ENCODE measurements at places on chromosomes 1 and 21.
A peak's percentile ranks its signal among the peaks of the same experiment; 100 is the strongest.

DNA sequence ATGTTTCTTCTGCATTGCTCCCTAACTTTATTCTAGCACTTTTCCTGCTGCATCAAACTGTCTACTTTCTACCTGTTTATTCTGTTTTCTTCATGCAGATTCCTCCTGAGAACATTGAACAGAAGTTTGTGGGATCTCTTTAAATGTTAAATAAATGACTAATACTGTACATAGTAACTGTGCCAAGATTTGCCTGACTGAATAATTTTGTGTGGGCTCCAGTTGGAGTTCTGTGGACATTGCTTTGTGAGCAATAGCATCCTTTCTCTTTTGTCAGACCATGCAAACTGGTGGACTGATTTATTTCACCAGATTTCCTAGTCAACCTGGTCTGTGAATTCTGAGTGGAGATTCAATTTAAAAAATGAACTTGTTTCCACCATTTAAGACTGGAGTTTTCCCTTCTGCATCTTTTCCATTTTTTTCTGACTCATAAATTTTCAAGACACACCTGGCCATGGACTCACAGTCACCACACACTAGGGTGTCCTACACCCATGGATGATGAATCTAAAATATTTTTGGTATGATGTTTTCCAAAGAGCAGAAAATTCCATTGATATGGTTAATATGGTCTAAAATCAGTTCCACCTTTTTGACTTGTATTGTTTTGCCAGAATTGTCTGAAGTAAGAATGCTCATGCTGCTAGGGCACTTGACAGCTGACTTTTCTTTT is 140.7 kb upstream of the SPAG17 start:
- no peak for DNase-seq

GRCh38 chr1:12158357-12159092 is 8.3 kb upstream of the TNFRSF1B start:
- DNase-seq, result no peak

- no peak for DNase-seq
Observed at GRCh38 chr1:47002211-47002610, 21.3 kb upstream of the CYP4X1 start.

DNA sequence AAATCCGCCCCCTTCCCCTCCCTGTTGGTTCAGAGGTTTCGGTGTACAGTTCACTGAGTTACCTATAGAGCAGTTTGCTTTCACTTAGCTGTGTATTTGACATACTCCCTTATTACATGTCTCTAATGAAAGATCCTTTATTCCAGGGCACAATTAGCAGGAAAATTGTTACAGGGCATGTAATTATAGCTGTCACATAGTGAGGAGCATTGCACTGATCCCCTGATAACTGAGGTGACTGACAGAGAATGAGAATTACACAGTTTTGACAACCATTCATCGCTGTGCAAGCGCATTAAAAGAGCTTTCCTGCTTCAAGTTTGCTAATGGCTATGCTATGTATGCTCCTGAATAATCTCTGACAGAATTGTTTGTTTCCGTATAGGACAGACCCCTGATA is 26.9 kb downstream of the DAP3 start:
- no peak for DNase-seq

DNA sequence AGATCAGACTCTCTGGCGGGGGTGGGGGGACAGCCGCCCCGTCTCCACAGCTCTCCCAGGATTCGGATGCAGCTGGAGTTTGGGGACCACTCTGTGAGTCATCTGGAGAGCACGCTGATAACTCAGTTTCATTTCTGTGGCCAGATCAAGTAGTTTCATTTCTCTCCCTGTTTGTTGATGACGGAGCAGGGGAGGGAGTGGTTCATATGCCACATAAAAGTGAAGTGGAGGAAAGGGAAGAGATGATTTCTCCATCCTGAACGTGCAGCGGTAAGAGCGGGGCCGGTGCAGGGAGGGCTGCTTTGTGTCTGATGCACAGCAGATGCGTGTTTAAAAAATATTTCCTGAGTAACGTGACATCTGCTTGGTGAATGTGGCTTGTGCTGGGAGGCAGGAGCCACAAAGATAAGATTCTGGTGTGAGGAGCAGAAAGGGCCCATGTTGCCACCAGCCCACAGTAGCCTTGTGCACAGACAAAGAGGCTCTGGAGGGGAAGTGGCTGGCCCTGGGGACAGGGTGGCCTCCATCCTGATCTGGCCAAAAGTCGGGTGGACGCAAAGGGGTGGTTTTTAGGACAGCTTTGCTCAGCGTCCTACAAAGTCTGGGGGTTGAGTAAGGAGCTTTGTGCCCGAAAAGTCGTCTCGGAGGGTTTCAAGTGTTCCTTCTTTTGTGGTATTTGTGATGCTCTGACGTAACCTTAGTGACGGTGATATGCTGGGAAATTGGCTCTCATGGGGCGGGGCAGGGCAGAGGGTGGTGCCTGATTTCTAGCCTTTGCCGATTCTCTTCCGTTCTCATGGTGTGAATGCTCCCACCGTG is at the start of gene MX2:
TSS of gene MX2 (plus strand) at position 242 of the 819 bp plus-strand sequence. CDS start 14,880 bp downstream, outside the sequence.
- DNase-seq, result no peak

GRCh38 chr1:239805042-239805441 is 286.6 kb upstream of the FMN2 start:
- DNase-seq, result no peak

GRCh38 chr1:106676021-106676420 is 380.5 kb upstream of the PRMT6 start:
- no peak for DNase-seq

GRCh38 chr1:34929497-34929852 is at the start of gene DLGAP3:
Gene DLGAP3, minus strand, starts transcription at chr1:34929650. Its CDS starts 24,267 bp downstream, at chr1:34905383.
- peak; percentile 75 for DNase-seq

- DNase-seq, result no peak
Observed at GRCh38 chr1:151352021-151352718, 5.1 kb upstream of the RFX5 start.

DNA sequence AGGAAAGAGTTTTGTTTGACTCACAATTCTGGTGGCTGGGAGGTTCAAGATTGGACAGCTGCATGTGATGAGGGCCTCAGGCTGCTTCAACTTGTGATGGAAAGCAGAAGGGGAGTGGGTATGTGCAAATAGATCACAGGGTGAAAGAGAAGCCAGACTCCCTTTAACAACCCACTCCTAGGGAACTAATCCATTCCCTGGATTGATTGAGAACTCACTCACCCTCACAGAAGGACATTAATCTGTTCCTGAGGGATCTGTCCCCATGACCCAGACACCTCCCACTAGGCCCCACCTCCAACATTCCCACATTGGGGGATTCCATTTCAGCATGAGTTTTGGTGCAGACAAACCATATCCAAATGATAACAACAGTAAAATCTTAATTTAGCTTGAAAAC is 25.6 kb downstream of the UBE2T start:
- no peak for DNase-seq

DNA sequence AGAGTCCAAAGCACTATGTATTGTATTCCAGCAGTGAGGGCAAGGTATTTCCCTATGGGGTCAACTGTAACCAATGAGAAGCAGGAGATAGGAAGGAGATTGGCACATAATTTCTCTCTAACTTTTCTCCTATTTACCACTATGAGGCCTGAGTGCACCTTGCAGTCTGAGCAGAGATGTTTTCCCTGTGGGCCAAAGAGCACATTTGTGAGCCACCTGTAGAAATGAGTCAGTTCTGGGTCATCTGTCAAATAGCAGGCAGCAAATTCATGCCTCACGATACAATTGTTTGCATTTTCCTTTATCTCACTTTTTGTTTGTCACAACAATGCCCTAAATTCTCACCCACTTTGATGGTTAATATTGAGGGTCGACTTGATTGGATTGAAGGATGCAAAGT is 547.2 kb upstream of the NCAM2 start:
- DNase-seq, result no peak

GRCh38 chr1:222785529-222785928 is 29.3 kb upstream of the DISP1 start:
- DNase-seq, result no peak

GRCh38 chr1:25615563-25616094 is 962 bp upstream of the MAN1C1 start:
- DNase-seq, result no peak

DNA sequence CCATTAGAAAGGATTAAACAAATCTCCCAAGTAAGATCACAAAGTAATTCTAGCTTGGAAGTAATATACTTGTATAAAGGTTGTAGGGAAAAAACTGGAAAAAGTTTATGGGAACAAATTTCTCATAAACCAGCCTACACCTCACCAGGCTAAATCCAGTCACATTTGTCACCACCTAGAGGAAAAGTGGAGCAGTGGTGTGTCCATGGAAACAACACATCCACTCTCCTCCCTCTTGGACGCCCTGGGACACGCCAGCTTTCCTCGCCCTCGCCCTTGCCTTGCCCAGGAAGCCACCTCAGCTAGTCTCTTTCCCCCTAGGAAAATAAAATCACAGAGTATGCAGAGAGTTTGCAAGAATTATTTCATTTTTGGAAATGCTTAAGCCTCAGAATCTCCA is 2.2 kb downstream of the PALMD start:
- DNase-seq, result peak; percentile 33
